Omental fat pad (tissue), 4 donors: ENCODE measurements at places on chromosomes 3 and 15. TPM values are rescaled to one million over a fixed set of nuclear protein-coding genes. Genes with fewer than 3 reads are reported as not detected.
A peak's percentile ranks its signal among the peaks of the same experiment; 100 is the strongest.

GRCh38 chr3:89783341-89783927, 676.0 kb downstream of the EPHA3 start:
- DNase-seq = no peak

The VWA5B2 gene
- total RNA-seq = 0.19 TPM

- no peak for DNase-seq
Measured at GRCh38 chr3:182919866-182920357, 60.4 kb downstream of the DCUN1D1 start.

The DLG1 gene
- 55.5 TPM for total RNA-seq

DNA sequence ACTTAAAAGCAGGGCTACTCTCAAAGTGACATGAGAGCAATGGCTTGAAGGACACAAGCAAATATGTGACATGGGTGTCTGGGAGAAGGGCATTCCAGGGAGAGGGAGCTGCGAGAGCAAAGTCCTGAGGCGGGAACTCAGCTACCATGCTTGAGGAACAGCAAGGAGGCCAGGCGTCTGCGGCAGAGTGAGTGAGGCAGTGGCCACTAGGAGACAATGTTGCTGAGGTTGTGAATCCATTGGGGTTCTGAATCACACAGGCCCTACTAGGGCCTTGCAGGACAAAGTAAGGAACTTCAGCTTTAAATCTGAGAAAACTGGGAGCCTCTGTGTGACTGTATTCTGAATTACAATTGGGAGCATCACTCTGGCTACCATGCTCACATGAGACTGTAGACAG, 94.1 kb upstream of the PRICKLE2 start:
- no peak for DNase-seq

- no peak for DNase-seq
Measured at GRCh38 chr3:157220211-157220610, 60.3 kb upstream of the CCNL1 start.

The CD86 gene
- 10.7 TPM for total RNA-seq

DNA sequence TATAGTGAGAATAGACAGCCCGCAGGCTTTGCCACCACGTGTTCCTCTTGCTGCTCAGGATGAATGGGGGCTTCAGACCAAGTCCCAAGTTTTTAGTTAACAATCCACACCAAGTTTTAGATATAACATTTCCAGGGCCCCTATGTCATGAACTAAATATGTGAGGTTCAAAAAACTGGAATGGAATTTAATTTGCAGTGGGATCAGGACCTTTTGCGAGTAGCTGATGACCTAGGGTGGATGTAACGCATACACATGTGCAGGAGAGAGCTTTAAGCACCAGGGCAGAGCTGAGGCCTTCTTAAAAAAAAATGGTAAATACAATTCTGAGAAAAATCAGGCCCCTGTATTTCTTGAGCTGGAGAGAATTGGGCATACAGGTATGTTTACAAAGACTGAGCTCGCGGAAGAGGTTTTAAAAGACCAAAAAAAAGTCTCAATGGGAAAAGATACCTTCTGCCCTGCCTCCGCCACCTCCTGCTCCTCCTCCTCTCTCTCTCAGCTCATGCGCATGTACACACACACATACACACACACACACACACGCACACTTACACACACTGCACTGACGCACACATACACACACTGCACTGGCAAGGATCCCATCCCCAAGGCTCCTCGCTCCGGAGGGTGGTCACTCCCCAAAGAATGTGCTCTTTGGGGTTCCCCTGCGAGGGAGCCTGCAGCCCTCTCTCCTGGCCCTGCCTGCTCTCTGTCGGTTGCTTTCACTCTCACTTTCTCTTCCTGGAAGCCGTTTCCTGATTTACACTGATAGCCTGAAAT, 48.2 kb upstream of the IGF1R start:
- DNase-seq = peak; percentile 48

The KLHDC8B gene
- 123 TPM for total RNA-seq

DNA sequence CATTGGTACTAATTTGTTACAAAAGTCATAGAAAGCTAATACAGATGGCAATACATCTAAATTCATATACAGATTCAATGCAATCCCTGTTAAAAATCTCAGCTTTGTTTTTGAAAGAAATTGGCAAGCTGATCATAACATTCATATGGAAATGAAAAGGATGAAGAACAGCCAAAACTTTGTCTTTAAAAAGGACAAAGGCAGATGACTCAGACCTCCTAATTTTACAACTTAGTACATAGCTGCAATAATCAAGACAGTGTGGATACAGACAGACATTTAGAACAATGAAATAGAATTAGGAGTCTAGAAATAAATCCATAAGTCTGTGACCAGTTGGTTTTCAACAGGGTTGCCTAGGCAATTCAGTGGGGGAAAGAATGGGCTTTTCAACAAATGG, 63.3 kb downstream of the AQP9 start:
- no peak for DNase-seq

- DNase-seq = no peak
Measured at GRCh38 chr15:46703871-46704637, 1013.3 kb upstream of the SEMA6D start.

The ADGRG7 gene
- not detected for total RNA-seq

DNA sequence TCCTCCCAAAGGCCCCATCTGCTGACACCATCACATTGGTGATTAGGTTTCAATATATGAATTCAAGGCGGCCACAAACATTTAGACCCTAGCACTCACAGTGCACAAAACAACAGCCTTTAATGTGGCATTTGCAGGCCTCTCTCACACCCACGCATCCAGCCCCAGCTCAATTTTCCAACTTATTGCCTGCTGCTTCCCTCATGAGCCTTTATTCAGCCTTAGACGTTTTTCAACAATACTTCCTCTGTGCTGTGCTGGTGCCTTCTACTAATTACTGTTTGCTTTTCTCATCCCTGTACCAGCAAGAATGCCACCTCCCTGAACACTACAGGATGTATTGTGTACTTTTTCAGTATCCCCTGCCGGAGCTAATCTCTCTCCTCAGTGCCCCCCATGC, 334.6 kb downstream of the GABRB3 start:
- DNase-seq = no peak

DNA sequence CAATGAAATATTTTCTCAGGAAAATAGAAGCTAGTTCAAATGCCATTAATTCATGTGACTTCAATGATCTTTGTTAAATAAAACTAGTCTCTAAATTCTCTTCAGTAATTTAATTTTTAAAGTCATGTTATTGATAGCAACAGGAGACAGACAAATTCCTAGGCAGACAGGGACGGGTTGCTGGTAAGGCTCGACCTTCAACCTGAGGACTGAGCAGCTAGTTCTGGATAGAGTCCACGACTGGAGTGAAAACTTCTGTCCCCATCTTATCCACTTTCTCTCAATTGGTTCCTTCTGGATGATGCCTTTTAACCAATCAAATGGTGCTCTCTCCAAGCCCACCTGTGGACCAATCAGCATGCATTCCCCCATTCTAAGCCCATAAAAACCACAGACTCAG, 43.8 kb upstream of the C2CD4B start:
- no peak for DNase-seq

DNA sequence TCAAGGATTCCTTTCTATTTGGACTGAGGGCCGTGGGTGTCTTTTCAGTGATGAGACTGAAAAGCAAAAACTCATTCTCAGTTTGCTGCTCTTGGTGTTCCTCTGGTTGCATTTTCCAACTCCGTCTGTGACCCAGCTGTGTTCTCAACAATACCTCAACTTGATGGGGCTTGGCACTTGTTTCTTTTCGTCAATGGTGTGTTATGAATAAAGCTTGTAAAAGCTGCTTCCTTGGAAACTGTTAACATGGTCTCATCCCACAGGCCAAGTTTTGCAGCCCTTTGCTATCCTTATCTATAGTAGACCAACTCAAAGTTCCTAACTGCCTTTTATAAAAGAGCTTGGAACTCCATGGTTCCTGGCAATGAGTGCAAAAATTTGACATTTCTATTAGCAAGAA, 142.5 kb upstream of the UBE2E1 start:
- no peak for DNase-seq

- DNase-seq = no peak
Measured at GRCh38 chr3:179513862-179514261, 48.9 kb upstream of the ACTL6A start.

GRCh38 chr3:72006631-72007556, 221.9 kb upstream of the PROK2 start:
- no peak for DNase-seq
